ENCODE measurements at places on chromosomes 2 and 18.

DNA sequence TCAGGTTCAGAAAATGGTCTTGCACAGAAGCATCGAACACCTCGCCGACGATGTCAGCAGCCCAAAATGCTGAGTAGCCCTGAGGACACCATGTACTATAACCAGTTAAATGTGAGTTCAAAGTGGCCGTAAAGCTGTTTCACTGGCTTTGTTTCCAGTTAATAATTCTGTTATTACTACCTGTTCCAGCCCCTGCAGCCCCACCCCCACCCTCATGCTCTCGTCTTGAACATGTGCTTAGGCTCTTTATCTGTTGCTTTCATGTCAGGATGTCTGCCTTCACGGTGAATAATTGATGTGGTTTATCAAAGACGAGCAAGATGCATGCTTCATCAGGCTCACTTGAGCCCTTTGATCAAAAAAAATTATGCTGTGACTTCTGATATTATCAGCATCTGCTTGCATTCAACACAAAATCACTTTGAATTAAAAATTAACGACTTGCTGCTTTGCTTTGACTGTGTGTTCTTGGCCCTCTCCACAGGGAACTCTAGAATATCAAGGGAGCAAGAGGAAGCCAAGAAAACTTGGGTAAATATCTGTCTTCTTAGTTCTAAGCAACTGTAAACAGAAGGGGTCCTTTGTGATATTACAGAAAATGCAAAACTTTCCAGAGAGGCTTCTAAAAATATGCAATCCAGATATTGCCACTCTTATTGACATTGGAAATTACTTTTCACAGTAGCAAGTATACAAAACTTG, 63.4 kb upstream of the SP5 start:
- no peak for DNase-seq

DNA sequence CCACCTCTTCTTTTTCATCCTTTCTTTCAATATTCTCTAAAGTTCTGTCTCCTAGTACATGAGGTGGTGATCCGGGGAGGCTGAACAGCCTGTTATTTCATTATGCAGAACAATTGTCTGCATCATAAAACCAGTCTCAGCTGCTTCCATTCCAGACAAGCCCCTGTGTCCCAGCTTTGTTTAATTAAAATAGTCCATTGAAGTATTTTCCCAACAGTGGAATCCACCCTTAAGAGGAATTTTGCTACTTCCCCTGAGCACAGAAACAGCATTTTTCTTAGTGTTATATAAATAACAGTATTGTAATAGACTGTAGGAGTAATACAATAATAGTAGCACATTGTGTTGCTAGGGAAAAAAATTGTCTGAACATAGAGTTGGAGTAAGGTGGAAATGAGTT, 395.4 kb upstream of the TCF4 start:
- DNase-seq: no peak

GRCh38 chr2:129375632-129376425, 603.6 kb upstream of the RAB6C start:
- DNase-seq: no peak

DNA sequence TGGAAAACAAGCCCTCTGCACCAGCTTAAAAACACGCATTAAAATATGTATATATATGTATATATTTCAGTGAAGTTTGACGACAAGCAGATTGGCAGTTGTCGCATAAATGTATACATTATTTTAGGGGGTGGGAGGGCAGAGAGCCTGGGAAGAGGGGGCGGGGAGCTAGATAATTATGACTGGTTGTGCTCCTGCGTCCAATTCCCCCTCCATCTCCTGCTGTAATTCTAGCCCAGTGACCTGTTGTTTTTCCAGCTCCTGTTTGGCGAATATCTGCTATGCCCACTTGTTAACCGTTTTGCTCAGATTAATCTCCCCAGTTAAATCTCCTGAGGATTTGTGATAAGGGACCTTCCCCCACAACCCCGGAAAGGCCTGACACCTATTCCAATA, 656 bp downstream of the UNC80 start:
- DNase-seq: no peak
